ENCODE measurements at places on chromosomes 1 and 21.

GRCh38 chr1:181601186-181601950 is 118.1 kb downstream of the CACNA1E start:
- DNase-seq, result no peak

GRCh38 chr1:118110580-118110979 is 74.4 kb downstream of the SPAG17 start:
- no peak for DNase-seq

GRCh38 chr1:38500352-38500751 is 359.2 kb downstream of the RRAGC start:
- DNase-seq, result no peak

- DNase-seq, result no peak
Measured at GRCh38 chr1:77889671-77890070, 1.2 kb downstream of the NEXN start.

DNA sequence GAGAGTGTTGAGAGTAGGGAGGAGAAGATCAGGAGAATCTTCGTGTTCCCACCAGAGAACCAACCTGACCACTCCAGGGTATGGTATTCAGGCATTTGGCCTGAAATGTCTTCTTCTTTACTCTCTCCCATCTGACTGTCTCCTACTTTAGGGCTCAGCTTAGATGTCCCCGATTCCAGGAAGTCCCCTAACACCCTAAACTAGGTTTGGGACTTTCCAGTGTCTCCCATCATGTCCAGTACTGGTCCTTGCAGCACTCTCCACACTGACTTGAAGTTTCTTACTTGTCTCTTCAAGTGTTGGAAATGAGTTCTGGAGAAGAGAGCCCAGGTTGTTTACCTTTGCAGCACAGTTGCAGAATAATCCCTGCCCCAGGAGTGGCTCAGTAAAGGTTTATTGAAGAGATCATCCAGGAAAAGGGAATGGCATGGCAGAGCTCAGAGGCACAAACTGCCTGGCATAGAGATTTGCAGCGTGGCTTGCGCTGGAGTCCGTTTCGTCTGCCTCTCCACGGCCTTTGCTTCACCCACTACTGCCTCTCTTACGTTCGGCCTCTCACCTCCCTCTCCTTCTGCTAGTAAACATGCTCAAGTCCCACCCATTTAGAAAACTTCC is 6.2 kb upstream of the ELK4 start:
- DNase-seq, result no peak

DNA sequence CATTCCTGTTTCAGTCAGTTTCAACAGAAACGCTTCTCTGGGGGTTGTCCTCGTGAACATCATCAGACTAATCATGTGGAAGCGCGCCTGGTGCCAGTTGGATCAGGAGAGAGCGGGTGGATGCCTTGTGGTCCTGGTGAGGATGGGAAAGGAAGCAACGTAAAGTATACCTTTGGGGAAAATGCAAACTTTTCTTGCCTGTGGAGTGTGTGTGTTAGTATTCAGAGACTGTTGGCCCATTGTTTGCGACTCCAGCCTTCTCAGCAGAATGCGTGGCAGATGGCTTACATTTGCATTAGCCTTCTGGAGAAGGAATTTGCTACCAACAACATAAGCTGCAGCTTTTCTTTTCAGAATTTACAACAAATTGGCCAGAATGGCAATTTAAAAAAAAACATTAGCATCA is 173.9 kb downstream of the RWDD3 start:
- DNase-seq, result peak; percentile 35

GRCh38 chr1:226461087-226461486 is 53.2 kb upstream of the PARP1 start:
- no peak for DNase-seq

- DNase-seq, result peak; percentile 70
Measured at GRCh38 chr21:42455196-42455595, 40.8 kb downstream of the RSPH1 start.

DNA sequence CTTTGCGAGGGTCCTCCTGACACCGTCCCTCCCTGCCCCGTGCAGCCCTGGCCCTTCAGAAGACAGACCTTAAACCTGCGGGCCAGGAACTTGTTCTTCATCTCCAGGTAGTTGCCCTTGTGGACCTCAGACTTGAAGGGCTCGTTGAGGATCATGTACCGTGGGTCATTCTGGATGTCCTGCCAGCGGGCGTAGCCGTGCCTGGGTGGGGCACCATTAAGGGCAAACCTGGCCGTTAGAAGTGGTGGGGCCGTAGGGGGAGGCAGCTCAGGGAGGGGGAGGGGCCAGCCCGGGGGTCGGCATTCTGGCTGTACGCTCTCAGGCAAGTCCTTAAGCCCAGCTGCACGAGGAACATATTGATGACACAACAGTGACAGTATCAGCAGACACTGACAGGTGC is 64.6 kb downstream of the KCNAB2 start:
- DNase-seq, result no peak

- DNase-seq, result no peak
Measured at GRCh38 chr1:233547726-233548125, 66.2 kb upstream of the KCNK1 start.

GRCh38 chr1:167051907-167052306 is 38.3 kb downstream of the GPA33 start:
- no peak for DNase-seq

- DNase-seq, result no peak
Measured at GRCh38 chr1:35461966-35462651, 95.1 kb downstream of the KIAA0319L start.

DNA sequence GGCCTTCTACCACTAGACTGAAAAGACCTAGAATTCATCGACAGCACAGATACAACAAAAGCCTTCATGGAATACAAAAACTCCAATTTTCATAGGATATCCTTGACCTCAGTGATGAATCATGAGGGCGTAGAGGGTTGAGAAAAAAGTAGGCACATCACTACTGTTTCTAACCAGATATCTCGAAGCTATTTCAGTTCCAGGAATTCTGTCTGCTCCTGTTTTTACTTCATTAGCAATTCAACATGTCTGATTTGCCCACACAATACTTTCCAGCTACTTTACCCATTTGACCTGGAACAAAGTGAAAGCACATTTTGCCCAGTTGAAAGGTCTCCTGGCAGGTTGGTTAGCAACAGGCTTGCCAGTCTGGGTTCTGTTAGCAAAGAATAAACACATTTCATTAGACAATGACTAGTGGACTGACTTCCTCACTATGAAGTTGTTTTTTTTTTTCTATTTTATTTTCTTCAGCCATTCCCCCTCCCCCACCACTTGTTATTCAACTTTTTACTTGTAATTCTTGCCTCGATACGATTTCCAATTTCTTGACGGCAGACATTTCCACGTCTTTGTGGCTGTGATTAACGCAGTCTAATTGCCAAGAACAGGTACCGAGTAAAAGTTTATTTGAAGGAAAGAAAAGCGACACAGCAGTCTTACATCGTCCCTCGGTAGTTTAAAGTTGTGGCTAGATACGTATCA is 4.0 kb upstream of the ZBTB18 start:
- DNase-seq, result no peak

DNA sequence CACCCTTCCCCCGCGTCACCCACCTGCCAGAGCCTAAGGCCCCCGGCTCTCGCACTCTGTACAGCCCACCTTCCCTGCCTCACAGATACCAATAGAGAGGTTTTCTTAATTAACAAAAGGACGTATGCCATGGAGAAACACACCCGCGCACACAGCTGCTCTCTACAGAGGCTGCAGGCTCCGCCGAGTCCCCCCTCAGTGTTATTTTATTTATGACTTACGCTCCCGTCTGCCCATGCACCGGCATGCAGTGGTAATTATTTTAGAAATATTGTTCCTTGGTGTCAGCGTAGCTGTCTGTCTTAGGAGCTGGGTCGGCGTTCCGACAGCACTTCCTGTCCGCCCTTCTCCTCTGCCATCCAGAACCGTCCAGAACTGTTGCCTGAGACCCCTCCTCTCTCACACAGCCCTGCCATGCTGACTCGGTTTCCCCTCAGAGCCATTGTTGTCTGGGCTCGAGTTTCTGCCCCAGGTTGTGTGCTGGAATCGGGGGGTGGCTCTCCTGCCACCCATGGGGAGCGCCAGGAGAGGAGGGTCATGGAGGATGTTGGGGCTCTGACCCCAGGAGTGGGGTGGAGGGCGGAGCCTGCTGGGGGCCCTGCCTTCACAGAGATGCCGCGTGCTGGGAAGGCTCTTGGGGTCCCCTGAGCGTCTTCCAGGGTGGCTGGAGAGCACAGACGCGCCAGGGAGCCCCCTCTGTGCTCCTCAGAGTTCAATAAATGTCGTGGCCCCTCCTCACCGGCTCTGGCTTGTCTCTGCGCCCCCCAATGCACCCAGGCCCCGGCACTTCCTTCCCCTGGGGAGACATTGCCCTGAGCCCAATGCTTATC is 39.6 kb upstream of the COL6A1 start:
- DNase-seq, result peak; percentile 25

GRCh38 chr1:183199304-183199703 is 13.2 kb downstream of the LAMC2 start:
- DNase-seq, result no peak

DNA sequence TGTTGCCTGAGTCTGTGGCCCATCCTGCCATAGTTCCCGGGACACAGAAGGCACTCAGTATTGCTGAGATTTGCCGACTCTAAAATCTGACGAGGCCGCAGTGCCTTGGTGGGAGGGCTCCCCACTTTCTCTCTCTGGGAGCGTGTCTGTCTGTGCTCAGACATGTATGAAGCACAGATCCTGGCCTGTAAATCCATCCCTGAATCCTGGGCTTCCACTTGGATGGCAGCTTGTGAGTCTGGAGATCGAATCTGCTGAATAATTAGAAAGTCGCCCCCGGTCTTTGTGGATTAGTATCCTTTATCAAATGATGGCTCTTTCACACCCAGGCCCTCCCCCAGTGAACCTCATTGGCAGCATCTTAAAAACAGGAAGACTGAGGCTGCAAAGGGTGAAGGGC is 10.4 kb downstream of the UBASH3A start:
- no peak for DNase-seq

DNA sequence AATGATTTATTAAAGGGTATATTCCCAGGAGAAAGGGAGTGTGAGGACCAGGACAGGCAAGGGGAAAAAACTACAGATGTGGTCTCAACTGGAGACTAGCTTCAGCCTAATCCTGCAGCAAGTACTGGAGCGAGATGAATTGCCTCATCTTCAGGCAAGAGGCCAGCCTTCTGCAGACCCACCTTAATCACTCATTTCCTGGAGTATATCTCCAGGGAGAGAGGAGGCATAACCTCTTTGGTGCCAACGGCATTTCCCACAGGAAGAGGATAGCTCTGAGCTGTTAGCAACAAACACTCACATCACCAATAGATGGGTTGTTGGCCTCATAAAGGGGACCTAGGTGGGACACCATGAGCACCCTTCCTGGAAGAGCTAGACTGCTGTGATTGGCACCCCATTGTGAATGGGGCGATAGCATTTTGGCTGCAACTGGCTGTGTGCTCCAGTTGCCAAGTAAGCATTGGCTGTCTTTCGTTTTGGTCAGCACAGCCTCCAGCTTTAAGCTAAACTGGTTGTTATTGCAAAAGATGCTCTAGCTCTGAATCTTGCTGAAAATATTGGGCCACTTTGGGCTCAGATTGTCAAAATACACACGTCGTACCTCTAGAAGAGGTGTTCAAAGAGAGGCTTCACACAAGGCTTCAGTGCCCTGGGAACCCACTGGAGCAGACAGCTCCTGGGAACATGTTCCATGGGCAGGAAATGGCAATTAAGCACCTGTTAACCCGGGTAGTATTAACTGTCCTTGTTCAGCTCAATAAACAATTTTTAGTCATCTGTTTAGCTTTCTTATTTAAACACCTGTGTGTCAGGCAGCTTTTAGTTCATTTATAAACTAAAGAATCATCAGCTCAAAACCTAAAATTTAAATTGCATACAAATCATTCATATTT is 314.8 kb upstream of the C1orf87 start:
- DNase-seq, result no peak

- no peak for DNase-seq
Measured at GRCh38 chr1:206498685-206499084, 8.6 kb upstream of the RASSF5 start.

GRCh38 chr1:8671306-8671917 is 146.0 kb downstream of the RERE start:
- DNase-seq, result peak; percentile 61

- DNase-seq, result no peak
Measured at GRCh38 chr21:35226968-35227744, 178.1 kb upstream of the RUNX1 start.

- no peak for DNase-seq
Measured at GRCh38 chr1:54018635-54019034, 649 bp upstream of the LDLRAD1 start.

DNA sequence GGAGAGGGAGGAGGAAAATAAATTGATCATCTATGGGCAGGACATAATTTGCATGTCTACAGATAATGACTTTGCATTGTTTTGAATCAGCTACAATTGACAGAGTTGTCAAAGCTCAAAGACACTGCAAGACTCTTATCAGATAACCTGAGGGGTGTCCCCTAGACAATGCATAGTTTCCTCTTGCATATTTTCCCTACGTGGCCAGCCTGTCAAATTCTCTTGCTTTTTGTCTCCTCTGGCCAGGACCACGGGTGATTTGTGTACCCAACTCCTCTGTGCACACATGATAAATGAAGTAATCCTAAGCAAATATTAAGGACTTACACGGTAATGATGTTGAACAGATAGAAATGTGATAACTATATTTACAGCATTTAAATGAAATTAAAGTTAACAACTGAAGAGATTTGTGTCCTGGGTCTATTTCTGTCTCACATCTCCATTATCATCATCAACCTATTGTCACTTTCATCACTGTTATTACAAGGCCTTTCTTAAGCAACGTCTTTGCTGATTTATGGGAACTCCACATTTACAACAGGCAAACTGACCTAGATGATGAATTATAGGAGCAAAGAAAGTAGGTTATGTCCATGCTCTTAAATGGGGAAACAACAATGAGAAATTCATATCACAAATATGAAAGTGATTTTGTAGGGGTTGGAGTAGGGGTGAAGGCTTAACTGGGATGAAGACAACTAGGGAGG is 18.8 kb downstream of the BATF3 start:
- DNase-seq, result no peak

GRCh38 chr1:168970926-168971659 is 135.4 kb upstream of the ATP1B1 start:
- no peak for DNase-seq

DNA sequence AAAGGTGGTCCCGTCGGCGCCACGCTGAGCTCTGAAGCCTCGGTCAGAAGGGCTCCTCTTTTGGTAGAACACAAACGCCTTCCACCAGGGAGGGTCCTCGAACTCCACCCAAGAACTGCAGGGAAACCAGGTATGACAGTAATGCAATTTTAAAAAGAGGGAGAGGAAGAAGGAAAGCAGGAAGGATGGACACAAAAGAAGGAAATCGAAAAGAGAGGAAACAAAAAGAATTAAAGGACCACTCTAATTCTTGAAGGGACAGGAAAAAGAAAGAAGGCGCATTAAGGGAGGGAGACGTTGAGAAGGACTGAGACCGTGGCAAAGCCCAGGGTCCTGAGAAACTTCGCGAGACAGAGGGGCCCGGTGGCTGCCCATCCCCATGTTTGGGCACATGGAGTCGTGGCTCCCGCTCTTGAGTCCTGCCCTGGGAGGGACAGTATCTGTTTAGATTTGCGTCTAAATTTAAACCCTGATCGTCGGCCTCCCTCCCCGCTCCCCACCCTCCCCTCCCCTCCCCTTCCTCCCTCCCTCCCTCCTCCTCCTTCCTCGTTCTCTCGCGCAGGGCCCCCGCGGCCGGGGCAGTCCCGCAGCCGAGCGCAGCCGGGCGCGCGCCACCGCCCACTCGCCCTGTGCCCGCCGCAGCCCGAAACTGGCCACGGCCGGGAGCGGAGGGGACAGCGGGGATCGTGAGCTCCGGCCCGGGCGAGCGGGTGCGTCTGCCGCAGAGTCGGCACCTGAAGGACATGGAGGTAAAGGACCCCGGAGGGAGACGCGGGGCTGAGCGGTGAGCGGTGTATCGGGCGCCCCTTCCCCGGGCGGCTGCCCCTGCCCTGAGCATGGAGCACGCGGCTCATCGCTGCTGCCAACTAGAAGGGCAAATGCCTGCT is at the start of gene RCSD1:
Gene RCSD1, plus strand, starts transcription at position 552 of the 887 bp plus-strand sequence. Its CDS starts 192 bp downstream, at position 744.
- peak; percentile 58 for DNase-seq

Measured in D341Med (cell line).